ENCODE measurements at places on chromosomes 16 and 17. TPM values are rescaled to one million over a fixed set of nuclear protein-coding genes. Genes with fewer than 3 reads are reported as not detected.

Gene HAP1
- 0.05 TPM for total RNA-seq

Gene NGFR
- 11.0 TPM for total RNA-seq

Gene ITGA2B
- total RNA-seq: 23.8 TPM

Gene CDRT15L2
- not detected for total RNA-seq

Gene NAGPA
- total RNA-seq: 13.4 TPM

Gene CCR7
- 0.89 TPM for total RNA-seq

Gene CCL1
- total RNA-seq: not detected

DNA sequence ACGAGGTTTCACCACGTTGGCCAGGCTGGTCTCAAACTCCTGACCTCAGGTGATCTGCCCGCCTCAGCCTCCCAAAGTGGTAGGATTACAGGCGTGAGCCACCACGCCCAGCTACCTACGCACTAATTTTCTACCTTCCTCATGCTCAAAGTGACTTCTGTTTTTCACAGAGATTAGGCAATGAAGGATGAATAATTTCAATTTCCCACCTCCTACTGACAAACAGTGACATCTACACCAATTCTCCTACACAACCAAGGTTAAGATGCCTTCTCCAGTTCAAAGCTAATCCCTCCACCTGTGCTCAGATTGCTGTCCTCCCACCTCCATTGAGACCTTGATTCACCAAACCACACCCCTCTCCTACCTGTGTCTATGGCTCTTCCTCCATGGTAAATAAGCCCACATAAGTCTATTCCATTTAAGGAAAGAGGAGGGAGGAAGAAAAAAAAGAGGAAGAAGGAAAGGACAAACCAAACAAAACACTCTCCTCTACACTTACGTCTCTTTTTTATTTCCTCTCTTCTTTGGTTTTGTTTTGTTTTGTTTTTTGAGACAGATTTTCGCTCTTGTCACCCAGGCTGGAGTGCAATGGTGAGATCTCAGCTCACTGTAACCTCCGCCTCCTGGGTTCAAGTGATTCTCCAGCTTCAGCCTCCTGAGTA is 5.5 kb upstream of the MED11 start:
- H3K27me3 ChIP-seq: no peaks in the 10 kb centered on the region
- no peak overlapping the region for H3K4me3 ChIP-seq
- peaks cover 13% of the 10 kb centered on the region for H3K4me1 ChIP-seq
- DNase-seq: no peak
- no peaks in the 10 kb centered on the region for H3K36me3 ChIP-seq

- H3K4me1 ChIP-seq: no peaks in the 10 kb centered on the region
- no peak overlapping the region for H3K4me3 ChIP-seq
- DNase-seq: no peak
- H3K27me3 ChIP-seq: no peaks in the 10 kb centered on the region
- H3K27ac ChIP-seq: no peak overlapping the region
Measured at GRCh38 chr17:73824321-73824720, 180.1 kb upstream of the SDK2 start.

GRCh38 chr16:1787322-1788094 is 4.7 kb downstream of the NUBP2 start:
- H3K36me3 ChIP-seq: peaks cover 3% of the 10 kb centered on the region
- H3K27me3 ChIP-seq: no peaks in the 10 kb centered on the region

GRCh38 chr17:75685499-75685898 is 18.4 kb downstream of the SAP30BP start:
- no peak overlapping the region for H3K27ac ChIP-seq
- no peak overlapping the region for H3K4me3 ChIP-seq
- no peaks in the 10 kb centered on the region for H3K4me1 ChIP-seq
- DNase-seq: no peak
- no peaks in the 10 kb centered on the region for H3K27me3 ChIP-seq

GRCh38 chr16:86998196-86999001 is 318.8 kb downstream of the C16orf95 start:
- H3K27me3 ChIP-seq: no peaks in the 10 kb centered on the region
- H3K4me3 ChIP-seq: no peak overlapping the region
- no peaks in the 10 kb centered on the region for H3K4me1 ChIP-seq

- H3K4me1 ChIP-seq: no peaks in the 10 kb centered on the region
- no peak overlapping the region for H3K4me3 ChIP-seq
- no peak overlapping the region for H3K27ac ChIP-seq
- DNase-seq: no peak
- H3K36me3 ChIP-seq: no peaks in the 10 kb centered on the region
Measured at GRCh38 chr16:79640513-79641360, 40.2 kb upstream of the MAF start.

GRCh38 chr17:76539631-76540271 is at the start of gene PRCD:
PRCD (plus strand) TSS chr17:76540044; CDS start chr17:76540142, 98 bp downstream.
- no peaks in the 10 kb centered on the region for H3K27me3 ChIP-seq
- no peaks in the 10 kb centered on the region for H3K36me3 ChIP-seq
- H3K27ac ChIP-seq: no peak within 1 kb of the TSS
- H3K4me1 ChIP-seq: peaks cover 7% of the 10 kb centered on the region
- no peak for DNase-seq

GRCh38 chr16:73051226-73051625 is 3.3 kb upstream of the ZFHX3 start:
- H3K4me1 ChIP-seq: peaks cover 7% of the 10 kb centered on the region
- no peaks in the 10 kb centered on the region for H3K36me3 ChIP-seq
- DNase-seq: no peak
- peak overlapping the region; percentile 59 for H3K27ac ChIP-seq
- no peak overlapping the region for H3K4me3 ChIP-seq

- no peak overlapping the region for H3K27ac ChIP-seq
- no peak for DNase-seq
- H3K4me3 ChIP-seq: no peak overlapping the region
- no peaks in the 10 kb centered on the region for H3K36me3 ChIP-seq
Measured at GRCh38 chr17:80694085-80694991, 149.7 kb downstream of the RPTOR start.

GRCh38 chr17:3539881-3540540 is 17.6 kb downstream of the TRPV3 start:
- H3K27ac ChIP-seq: no peak overlapping the region
- no peaks in the 10 kb centered on the region for H3K36me3 ChIP-seq
- no peak overlapping the region for H3K4me3 ChIP-seq
- no peaks in the 10 kb centered on the region for H3K4me1 ChIP-seq
- no peaks in the 10 kb centered on the region for H3K27me3 ChIP-seq

- no peak overlapping the region for H3K4me3 ChIP-seq
- H3K36me3 ChIP-seq: peaks cover 3% of the 10 kb centered on the region
- DNase-seq: no peak
- no peaks in the 10 kb centered on the region for H3K27me3 ChIP-seq
- no peak overlapping the region for H3K27ac ChIP-seq
Measured at GRCh38 chr16:19085679-19086200, 18.3 kb downstream of the COQ7 start.

GRCh38 chr17:48757524-48757961 is 29.0 kb upstream of the HOXB13 start:
- no peak overlapping the region for H3K27ac ChIP-seq
- no peak overlapping the region for H3K4me3 ChIP-seq
- H3K27me3 ChIP-seq: peaks cover 39% of the 10 kb centered on the region
- no peaks in the 10 kb centered on the region for H3K36me3 ChIP-seq

DNA sequence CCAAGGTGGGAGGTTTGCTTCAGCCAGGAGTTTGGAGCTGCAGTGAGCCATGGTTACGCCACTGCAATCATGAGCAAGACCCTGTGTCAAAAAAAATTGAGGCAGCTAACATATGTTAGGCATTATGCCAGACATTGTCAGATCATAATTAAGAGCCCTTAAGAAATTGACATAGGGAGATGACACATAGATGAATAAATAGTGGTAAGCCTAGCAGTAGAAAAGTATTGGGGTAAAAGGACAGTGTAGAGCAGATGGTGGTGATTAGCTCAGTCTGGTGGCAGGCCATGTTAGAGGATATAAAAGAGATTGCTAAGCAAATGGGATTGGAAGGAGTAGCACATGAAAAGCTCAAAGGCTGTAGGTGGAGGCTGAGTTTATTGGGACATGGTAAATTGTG is 22.6 kb downstream of the SRCAP start:
- no peak for DNase-seq
- no peak overlapping the region for H3K4me3 ChIP-seq
- H3K36me3 ChIP-seq: peaks cover 58% of the 10 kb centered on the region
- H3K27ac ChIP-seq: no peak overlapping the region
- H3K4me1 ChIP-seq: peaks cover 19% of the 10 kb centered on the region

GRCh38 chr16:21021316-21021715 is 120.7 kb downstream of the LYRM1 start:
- no peaks in the 10 kb centered on the region for H3K36me3 ChIP-seq
- H3K4me3 ChIP-seq: no peak overlapping the region
- no peak overlapping the region for H3K27ac ChIP-seq

- peaks cover 6% of the 10 kb centered on the region for H3K36me3 ChIP-seq
- peaks cover 9% of the 10 kb centered on the region for H3K4me1 ChIP-seq
- peak overlapping the region; percentile 100 for H3K27ac ChIP-seq
- DNase-seq: no peak
- peak overlapping the region; percentile 63 for H3K4me3 ChIP-seq
Measured at GRCh38 chr16:19068237-19068815, 912 bp downstream of the COQ7 start.

DNA sequence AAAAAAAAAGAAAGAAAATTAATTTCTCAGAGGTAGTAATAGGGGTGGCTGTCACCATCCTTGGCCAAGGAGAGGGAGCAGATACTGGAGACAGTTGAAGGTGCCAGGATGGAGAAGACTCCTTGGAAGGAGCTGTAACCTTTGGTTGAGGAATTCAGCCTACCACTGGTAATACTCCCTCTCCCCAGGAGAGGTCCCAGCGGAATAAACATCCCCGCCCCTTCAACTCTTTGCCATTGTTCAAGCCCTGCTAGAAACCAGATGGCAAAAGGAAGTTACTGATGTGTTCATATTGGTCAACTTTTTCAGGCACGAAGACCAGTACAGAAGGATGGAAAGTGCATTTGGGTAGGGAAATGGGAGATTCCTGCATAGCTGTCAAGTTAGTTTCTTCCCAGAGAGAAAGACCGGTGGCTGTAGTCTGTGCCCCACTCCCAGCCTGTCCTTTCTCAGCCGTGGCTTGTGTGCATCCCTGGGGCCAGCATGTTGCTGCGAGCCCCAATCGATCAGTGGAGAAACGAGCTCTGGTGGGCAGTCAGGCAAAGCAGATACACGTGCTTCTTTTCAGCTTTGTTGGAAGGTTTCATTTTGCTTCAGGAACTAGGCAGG is 612.1 kb downstream of the MAF start:
- H3K27me3 ChIP-seq: no peaks in the 10 kb centered on the region
- H3K4me1 ChIP-seq: peaks cover 12% of the 10 kb centered on the region
- H3K36me3 ChIP-seq: no peaks in the 10 kb centered on the region
- H3K4me3 ChIP-seq: no peak overlapping the region
- DNase-seq: no peak

DNA sequence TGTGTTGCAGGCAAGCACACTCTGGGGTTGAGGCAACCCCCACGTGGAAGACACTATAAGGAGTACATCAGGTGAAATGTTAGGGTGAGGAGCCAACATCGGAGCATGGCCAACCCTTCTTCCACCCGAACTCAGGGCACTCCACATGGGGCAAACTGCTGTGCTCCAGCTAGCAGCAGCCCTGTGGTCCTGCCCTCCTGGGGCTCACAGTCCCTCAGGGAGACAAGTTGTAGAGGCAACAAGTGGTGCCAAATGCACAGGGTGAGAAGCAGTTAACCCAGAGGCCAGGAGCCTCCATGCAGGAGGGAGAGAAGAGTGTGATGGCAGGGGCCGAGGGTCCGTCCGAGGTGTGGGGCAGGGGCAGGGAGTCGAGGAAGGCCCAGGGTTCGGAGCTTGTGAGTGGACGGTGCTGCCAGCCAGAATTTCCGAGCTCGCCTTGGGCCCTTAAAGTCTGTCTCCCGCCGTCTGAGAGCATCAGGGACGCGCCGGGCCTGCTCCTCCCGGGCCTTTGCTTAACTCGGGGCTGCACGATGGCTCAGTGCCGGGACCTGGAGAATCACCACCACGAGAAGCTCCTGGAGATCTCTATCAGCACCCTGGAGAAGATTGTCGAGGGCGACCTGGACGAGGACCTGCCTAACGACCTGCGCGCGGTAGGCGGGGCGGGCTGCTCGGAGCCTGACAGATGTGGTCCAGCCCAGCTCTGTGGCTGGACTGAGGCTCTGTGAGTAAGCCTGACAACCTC is 32.3 kb downstream of the ATPAF2 start:
- no peak overlapping the region for H3K4me3 ChIP-seq
- no peaks in the 10 kb centered on the region for H3K27me3 ChIP-seq
- no peaks in the 10 kb centered on the region for H3K4me1 ChIP-seq
- H3K27ac ChIP-seq: no peak overlapping the region
- peaks cover 3% of the 10 kb centered on the region for H3K36me3 ChIP-seq

DNA sequence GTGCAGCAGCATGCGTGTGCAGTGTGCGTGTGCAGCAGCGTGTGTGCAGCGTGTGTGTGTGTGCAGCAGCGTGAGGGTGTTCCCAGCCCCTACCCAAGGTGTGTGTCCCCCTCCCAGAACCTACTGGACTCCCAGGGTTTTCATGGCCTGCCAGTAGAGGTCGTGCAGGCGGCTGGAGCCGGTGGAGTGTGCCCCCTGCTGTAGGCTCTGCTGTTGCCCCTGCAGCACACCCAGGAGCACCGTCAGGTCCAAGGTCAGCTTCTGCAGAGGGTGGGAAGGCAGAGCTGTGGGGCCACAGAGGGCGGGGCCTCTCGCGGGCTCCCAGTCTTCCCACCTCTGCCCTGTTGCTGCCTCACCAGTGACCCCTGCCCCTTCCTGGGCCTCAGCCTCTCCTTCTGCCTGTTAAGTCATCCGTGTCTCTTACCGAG is 14.9 kb downstream of the MYBBP1A start:
- no peak for DNase-seq
- H3K4me1 ChIP-seq: no peaks in the 10 kb centered on the region
- H3K27ac ChIP-seq: no peak overlapping the region
- H3K4me3 ChIP-seq: no peak overlapping the region
- H3K36me3 ChIP-seq: peaks cover 63% of the 10 kb centered on the region

Data from liver (tissue), 10 donors.